ENCODE measurements at places on chromosomes 11 and 22.

DNA sequence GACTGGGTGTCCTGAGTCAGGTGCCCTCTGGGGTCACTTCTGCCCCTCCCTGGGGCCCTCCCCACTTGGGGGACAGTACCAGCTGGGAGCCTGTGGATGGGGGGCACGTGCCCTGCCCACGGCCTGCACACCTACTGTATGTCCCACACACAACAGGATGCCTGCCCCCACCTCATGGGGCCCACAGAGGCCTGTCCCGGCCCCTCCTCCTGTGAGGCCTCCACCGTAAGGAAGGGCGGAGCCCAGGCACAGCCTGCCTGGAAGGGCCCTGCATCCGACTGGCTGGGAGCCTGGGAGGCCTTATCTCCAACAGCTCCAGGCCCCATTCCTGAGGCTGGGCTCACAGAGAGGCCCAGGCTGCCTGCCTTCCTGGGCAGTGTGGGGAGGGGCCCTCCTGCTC, 47.8 kb downstream of the BRSK2 start:
- no peak for DNase-seq

DNA sequence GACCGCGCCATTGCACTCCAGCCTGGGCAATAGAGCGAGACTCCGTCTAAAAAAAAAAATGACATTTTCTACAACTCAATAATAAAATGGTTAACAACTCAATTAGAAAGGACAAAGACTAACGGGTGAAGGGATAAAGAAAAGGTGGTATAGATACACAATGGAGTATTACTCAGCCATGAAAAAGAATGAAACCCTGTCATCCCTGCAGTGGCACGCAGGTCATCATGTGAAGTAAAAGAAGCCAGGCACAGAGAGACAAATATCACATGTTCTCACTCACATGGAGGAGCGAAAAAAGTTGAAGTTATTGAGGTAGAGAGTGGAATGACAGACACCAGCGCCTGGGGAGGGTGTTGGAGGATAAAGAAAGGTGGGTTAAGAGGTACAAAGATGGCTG, 39.0 kb downstream of the WNT7B start:
- no peak for DNase-seq

DNA sequence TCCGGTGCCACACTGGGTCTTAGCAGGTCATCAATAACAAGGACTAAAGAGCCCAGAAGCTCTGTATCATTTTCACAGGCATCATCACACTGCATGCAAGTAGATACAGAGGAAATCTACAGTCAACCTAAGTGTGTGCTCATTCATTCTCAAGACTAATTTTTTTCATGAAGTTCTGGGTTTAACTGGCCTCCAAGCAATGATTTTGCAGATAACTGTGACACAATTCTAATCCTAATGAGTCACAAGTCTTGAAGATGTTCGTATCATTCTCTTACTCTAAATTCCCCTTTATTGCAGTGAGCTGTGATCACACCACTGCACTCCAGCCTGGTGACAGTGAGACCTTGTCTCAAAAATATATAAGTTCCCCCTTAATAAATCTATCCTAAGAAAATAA, 2.5 kb downstream of the OR52W1 start:
- no peak for DNase-seq

GRCh38 chr11:66969584-66970225, 5.4 kb upstream of the C11orf86 start:
- no peak for DNase-seq

- DNase-seq, result no peak
Measured at GRCh38 chr11:11424688-11425087, 71.6 kb upstream of the CSNK2A3 start.

DNA sequence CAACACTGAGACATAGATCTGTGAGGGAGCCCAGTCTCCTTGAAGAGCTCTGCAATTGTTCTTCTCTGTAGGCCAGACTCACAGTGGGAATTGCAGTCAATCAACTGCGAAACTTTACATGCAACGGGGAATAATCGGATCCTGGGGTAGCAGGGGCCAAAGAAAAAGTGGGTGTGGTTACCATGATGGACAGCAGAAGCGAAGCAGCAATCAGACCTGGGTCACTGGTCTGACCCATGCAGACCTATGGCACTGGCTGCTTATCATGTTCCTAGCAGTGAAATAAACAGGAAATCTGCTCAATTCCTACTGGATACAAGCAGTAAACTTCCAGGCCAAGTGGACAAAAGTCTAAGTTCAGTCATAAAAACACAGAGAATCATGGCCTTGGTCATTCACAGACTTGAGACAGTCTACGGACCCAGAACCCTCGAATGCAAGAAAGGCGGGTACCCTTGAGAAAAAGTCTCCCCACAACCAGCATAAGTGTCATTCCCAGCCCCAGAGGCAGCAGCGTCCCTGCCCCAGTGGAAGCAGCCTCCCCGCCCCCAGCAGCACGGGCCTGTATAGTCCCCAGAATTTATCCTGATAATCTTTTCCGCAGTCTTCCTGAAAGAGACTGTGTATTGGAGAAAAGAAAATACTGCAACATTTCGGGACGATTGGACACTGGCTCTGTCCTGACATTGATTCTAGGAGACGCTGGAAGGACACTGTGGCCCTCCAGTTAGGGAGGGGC, 34.6 kb downstream of the ASCL2 start:
- no peak for DNase-seq

- DNase-seq, result no peak
Measured at GRCh38 chr11:20452585-20452984, 65.1 kb downstream of the PRMT3 start.

DNA sequence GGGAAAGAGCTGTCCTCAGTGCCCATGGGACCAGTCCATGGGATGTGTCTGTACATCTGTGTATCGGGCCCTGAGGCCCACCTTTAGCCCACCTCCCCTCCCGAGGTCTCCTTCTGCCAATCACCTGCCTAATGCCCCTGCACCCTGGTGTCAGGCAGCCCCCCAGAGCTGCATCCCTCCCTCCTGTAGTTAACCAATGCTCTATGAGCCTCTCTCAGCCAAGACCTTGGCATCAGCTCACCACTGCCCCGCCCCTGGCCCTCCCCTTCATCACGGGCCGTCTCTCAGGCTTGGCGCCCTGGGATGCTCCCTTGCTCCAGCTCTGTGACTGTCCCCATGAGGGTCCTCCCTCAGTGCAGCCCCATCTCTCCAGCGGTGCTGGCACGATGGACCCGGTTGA, 18.5 kb downstream of the MGAT3 start:
- no peak for DNase-seq

- DNase-seq, result no peak
Measured at GRCh38 chr11:131204282-131204681, 166.1 kb upstream of the NTM start.

GRCh38 chr11:117877120-117877784, 794 bp upstream of the FXYD6 start:
- DNase-seq, result no peak

DNA sequence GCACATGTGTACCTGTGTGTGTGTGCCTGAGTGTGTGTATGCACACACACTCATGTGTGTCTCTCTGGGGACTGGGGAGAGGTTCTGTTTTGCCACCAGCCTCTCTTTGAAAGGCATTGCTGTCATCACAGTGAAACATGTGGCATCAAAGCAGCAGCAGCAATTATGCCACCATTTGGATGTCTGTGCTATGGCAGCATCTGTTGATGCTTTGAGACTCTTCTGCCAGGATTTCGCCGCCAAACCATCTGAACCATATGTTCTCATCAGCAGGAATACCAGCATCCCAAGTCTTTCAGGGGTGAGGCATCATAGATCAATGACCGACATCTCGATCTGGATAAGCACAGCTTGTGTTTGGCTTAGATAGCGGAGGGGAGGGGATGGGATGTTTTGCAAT, 168.6 kb downstream of the FAT3 start:
- no peak for DNase-seq

DNA sequence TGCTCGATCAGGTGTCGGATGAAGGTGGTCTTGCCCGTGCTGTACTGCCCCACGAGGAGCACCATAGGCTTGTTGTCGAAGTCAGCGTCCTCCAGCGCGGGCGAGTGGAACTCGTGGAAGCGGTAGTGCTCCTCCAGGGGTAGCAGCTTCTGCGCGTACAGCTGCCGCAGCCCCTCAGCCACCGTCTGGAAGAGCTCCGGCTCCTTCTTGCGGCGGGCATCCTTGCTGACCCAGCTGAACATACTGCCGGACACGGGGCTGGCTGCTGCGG, 263 bp downstream of the EHD1 start:
- DNase-seq, result no peak

GRCh38 chr11:45391168-45391850, 105.2 kb upstream of the SYT13 start:
- no peak for DNase-seq

DNA sequence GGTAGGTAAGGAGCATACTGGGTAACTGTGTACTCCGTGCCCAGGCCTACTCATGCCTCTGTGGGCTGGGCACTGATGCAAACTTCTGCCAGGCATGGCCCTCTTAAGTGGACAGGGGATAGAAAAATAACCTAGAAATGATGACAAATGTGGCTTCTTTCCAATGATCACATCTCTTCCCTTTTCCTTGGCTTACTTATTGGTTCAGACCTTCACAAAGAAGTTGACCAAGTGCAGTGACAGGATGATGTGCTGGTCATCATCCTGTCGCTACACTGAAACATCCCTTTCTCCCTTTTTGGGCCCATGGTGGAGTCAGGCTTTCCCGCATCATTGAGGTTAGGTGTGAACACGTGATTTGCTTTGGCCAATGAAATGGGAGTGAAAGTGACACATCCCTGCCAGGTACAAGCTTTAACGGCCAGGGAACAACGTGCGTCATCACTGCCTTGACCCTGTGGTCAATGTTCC, 31.8 kb upstream of the APOBEC3A start:
- DNase-seq, result no peak

DNA sequence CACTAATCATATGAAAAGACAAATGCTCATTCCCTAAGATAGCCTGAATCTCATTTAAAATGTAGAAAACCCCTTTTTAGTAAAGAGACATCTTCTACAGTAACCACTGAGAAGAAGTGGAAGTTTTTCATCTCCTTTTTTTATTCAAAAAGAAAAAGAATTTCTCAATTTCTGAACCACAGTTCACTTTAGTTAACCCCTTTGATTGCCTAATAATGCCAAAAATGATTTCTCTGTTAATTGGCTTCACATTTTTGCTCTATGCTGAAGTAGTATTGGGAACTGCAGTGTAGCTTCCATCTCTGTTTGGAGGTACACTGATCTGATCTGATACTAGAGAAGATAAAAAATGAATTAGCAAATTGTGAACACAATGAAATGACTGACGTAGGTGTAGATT, 58.3 kb downstream of the CD44 start:
- DNase-seq, result no peak

GRCh38 chr11:134578807-134579723, 167.0 kb upstream of the B3GAT1 start:
- no peak for DNase-seq

DNA sequence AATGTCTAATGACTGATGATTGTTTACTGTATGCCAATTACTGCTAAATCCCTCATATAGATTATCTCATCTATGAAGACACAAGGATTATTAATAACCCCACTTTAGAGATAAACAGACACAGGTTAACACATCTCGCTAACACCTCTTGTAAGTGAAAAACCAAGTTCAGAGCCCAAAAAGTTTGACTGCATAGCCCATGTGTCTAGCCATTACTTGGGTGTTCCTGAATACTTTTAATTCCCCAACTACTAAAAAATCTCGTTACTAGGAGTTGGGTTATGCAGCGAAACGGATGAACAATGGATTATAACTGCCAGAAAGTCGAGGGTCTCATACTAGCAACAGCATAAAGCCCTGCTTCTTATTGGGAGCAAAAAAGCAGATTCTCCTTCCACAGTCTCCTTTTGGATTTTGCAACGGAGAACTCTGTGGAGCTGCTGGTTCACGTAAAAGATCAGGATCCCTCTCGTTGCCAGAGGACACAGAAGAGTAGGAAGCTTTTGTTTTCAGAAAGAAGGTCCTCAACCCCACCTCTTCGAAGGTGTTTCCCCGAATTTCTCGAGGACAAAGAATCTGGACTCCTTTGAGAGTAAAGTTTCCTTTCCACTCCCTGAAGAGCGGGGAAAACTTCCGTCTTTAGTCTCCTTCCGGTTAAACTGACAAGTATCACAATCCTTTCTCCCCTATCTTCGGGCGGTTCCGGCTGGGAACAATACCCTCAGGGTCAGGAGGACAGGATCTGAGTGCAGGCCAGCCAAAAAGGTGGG, 979 bp downstream of the ZBED5 start:
- no peak for DNase-seq

DNA sequence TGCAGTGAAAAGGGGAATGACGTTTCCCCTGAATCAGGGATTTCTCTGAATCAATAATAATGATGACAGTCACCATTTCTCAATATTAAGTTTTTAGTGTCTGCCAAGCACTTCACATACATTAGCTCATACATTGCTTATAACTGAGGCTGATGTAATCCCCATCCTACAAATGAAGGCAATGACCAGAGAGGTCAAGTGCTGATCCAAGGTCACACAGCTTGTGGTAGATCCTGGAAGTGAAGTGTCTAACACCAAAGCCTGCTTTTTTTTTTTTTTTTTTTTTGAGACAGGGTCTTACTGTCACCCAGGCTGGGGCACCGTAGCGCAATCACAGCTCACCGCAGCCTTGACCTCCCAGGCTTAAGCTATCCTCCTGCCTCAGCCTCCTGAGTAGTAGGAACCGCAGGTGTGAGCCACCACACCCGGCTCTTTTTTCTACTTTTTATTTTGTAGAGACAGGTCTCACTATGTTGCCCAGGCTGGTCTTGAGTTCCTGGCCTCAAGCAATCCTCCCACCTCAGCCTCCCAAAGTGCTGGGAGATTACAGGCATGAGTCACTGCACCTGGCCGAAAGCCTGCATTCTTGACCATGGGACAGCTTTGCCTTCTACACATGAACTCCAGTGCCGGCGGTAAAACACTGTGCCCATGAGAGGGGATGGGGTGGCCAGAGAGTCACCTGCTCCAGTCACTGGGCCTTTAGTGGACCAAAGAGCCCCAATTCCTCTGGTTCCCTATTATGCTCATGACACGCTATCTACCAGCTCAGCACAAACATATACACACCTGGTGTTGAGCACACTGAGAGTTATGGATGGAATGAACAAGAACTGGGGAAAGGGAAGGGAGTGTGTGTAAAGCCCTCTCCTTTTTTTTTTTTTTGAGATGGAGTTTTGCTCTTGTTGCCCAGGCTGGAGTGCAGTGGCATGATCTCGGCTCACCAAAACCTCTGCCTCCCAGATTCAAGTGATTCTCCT, 17.4 kb downstream of the ARHGAP1 start:
- no peak for DNase-seq

- no peak for DNase-seq
Measured at GRCh38 chr22:37021710-37022482, 2.4 kb downstream of the MPST start.

GRCh38 chr11:85628771-85629341, 463 bp downstream of the TMEM126B start:
- DNase-seq, result no peak

DNA sequence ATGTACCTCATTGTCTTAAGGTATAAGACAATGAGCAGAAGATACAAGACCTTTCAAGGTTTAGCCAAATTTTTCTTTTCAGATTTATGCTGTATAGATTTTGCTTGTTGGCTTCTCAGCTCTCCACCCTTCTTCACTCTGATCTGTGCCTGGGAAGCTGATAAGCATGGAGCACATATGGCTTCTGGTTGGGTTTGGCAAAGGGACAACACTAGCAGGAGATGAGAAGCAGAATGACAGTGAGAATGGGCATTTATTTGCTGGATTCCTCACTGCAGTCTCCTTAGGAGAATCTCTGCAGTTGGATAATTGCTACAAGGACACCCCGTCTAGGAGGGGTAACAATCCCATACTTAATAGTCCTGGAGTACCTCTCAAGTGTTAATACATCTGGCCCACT, 474.8 kb upstream of the CCDC90B start:
- no peak for DNase-seq

GRCh38 chr11:65187146-65187675, 5.5 kb downstream of the CAPN1 start:
- no peak for DNase-seq
